ENCODE measurements at places on chromosomes 16 and 17.

DNA sequence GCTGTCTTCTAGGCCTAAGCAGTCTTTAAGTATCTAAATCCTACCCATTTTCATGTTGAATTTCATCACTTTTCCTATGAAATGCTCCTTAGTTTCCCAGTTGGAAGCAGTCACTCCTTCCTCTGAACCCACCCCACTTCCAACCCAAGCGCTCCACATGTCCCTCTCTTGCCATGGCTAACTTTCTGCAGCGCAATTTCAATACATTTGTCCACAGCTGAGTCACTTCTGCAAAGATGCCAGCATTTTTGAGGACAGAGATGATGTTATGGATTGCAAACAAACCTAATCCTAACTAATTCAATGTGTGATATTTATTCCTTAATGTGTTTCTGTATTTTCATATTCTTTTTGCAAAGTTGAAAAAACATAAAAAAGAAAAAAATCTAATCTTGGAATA lies 71.7 kb downstream of the HLF start:
- no peak for DNase-seq

DNA sequence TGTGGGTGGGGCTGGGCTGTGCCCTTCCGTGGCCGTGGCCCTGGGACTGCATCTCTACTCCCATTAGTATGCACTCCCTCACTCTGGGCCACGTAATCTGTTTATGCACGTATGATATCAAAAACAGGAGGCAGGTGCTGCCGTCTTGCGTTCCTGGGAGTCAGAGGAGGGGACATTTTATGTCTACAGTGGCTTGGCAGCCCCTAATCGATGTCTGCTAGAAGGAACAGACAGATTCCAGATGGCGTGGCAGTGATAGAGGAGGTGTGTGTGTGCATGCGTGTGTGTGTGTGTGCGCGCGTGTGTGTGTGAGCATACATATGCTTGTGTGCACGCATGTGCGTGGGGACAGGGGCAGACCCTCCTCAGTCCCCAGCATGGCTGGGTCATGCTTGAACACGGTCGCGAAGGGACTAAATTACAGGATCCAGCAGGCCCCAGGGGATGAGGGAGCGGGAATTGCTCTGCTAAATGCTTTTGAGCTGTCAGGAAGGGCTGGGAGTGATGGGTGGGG lies 44.7 kb downstream of the SREBF1 start:
- peak; percentile 76 for DNase-seq

- no peak for DNase-seq
Observed at GRCh38 chr17:59333836-59334235, 2.4 kb downstream of the YPEL2 start.

- no peak for DNase-seq
Observed at GRCh38 chr16:88767546-88768070, 17.4 kb downstream of the PIEZO1 start.

DNA sequence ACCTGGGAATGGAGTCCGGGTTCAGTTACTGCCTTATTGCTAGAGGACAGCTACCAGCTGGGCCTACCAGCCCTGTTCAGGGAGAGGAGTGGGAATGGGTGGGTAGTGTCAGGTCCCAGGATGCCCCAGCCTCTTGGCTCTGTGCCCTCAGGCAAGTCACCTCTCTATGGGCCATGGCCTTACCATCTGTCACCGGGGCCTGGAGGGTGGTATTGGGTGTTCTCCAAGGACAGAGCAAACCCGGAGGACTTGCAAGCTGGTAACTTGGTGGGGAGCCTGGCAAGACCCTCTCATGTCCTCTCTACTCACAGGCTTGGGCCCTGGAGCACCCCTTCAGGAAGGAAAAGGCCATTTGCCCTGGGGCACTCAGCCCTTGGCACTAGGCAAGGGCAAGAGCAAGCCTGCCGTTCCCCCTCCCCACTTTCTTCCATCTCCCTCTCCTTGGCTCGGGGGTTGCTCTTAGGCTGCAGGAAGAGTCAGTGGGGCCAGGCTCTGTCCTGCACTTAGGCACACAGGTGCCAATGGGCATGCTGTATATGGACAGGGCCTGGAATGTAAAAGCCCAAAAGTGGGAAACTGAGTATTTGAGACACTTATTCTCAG lies 170.0 kb upstream of the ZNF267 start:
- no peak for DNase-seq

GRCh38 chr17:56217921-56218320 lies 64.6 kb downstream of the ANKFN1 start:
- no peak for DNase-seq

- no peak for DNase-seq
Observed at GRCh38 chr17:41784207-41784744, 2.2 kb downstream of the JUP start.

DNA sequence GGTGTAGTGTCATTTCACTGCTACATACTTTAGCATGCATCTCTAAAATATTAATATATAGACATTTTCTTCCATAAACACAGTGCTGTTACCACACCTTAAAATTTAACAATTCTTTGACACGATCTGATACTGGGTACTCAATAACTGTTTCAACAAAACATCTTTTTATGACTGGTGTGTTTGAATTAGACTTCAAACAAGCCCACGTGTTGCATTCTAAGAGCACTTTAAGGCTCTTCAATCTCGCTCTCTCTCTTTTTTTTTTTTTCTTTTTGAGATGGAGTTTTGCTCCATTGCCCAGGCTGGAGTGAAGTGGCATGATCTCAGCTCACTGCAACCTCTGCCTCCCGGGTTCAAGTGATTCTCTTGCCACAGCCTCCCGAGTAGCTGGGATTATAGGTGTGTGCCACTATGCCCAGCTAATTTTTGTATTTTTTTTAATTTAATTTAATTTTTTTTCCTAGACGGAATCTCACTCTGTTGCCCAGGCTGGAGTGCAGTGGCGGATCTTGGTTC lies 15.8 kb upstream of the SLC46A1 start:
- no peak for DNase-seq

- no peak for DNase-seq
Observed at GRCh38 chr16:56282451-56282850, 91.2 kb downstream of the GNAO1 start.
